ENCODE measurements at places on chromosomes 6 and 20. TPM values are rescaled to one million over a fixed set of nuclear protein-coding genes. Genes with fewer than 3 reads are reported as not detected.

The HACE1 gene
- total RNA-seq = 11.7 TPM

The COL11A2 gene
- 1.4 TPM for total RNA-seq

The LST1 gene
- 12.5 TPM for total RNA-seq

DNA sequence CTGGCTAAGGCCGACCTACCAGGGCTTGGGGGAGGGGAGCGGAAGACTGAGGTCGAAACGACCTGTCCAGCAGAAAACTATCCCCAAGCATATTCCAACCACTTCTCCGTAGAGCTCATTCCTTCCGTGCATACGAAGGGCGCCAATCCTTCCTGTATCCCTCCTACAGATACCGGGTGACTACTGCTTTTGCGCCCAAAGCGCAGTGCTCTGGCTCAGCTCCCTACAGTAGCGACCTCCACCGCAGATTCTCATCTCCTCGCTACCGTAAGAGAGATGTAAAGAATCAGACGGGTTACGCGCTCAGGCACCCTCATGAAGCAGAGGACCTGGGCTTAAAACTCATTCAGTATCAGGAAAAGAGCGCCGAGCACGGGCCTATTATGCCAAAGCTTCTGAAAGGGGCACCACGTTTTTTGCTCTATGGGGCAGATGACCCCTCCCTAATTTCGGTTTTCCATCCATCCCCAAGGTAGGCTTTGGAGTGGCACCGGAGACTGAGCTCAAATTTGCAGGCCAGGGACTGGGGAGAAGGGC lies 563 bp upstream of the NNAT start:
- no peak for DNase-seq

- DNase-seq = no peak
These were observed 25.0 kb downstream of the CYB5R4 start for GRCh38 chr6:83884523-83884922.

The ERVFRD-1 gene
- total RNA-seq = not detected

DNA sequence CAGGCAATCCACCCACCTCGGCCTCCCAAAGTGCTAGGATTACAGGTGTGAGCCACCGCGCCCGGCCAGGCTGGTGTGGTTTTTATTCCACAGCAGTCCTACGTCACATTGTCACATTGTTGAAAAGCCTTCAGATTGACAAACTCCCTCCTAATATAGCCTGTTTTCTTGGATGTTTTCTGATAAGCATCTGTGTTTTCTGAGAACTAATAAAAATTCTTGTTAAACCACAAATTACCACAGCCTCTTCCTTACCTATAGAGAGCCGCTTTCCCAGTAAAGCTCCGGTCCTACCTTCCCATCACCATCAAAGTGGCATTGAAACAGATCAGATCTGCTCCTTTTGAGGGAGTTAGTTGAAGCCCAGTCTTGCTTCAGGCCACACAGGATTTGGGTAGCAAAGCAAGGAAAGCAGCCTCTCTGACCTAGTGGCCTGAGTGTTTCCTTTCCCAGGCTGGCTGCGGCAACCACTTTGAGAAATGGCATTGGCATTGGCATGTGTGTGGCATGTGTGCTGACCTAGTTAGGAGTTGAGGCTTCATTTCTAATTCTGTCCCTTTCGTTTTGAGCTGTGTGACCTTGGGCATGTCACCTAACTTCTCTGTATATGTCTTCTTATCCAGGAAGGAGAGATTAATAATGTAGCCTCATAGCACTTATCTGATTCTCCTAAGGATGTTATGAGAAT lies 1.7 kb upstream of the PKIG start:
- DNase-seq = no peak

DNA sequence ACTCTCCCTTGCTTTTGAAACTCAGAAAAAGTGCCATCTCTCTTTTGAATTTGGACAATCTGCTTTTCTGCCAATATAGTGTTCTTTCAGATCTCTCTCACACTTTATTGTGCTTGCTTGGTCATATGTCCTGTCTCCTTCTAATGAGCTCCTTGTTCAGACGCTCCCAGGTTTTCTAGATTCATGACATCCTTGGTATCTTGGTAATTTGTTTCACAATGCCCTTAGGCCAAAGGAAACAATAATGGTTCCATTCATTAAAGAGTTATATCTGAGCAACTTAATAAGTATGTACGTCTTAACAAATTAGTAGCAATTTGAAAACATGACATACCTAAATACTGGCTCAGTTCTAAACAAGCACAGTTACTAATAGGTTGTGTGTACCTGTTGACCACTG lies 293.4 kb upstream of the SPTLC3 start:
- no peak for DNase-seq

DNA sequence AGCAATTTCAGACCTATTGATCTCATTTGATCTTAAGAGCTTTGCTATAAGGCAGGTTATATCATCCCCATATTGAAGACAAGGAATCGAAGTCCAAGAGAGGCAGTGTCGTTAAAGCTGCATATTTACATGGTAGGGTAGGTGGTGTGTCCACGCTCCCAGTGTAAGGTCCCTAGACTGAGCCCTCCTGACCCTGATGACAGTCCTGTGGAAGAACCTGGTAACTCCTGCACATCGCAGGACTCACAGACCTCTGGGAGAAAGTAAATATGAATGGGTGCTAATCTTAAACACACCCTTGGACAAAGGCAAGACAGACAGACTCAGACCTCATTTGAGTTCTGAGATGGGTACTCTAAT lies 602 bp upstream of the HLA-DPB1 start:
- DNase-seq = no peak

The MUC21 gene
- total RNA-seq = not detected

DNA sequence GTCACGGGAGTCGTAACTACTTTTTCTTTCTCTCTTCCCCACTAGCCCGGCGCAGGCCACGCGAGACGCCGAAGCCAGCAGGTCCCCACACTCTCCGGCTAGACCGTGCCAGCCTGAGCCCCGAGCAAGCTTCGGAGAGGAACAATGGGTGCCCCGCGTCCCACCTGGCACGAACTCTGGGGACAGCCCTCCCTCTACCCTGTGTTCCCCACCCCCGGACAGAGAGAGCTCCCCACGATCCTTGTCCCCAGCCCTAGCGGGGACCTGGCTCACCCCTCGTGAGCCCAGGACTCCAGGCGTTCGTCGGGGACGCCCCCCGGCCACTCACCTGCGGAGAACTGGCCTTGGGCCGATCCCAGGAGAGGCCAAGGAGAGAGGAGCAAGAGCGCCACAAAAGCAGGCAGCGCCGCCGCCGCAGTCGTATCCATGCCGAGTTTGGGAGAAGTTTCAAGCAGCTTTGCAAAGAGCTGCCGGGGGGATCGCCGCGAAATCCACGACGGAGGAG lies 416 bp downstream of the PTPRK start:
- DNase-seq = peak; percentile 54

DNA sequence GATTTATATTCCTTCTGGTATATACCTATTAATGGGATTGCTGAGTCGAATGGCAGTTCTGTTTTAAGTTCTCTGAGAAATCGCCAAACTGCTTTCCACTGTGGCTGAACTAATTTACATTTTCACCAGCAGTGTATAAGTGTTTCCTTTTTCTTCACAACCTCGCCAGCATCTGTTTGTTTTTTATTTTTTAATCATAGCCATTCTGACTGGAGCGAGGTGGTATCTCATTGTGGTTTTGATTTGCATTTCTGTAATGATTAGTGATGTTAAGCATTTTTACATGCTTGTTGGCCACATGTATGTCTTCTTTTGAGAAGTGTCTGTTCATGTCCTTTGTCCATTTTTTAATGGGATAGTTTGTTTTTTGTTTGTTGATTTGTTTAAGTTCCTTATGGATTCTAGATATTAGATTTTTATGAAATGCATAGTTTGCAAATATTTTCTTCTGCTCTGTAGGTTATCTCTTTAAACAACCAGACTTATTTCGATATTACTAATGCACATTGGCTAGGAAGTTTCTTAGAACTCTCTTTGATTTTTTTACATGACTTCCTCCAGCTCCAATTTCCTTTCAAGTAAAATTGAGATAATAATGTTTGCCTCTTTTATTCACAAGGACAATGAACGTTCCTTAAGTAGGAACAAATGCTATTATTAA lies 12.2 kb upstream of the VNN1 start:
- DNase-seq = no peak

DNA sequence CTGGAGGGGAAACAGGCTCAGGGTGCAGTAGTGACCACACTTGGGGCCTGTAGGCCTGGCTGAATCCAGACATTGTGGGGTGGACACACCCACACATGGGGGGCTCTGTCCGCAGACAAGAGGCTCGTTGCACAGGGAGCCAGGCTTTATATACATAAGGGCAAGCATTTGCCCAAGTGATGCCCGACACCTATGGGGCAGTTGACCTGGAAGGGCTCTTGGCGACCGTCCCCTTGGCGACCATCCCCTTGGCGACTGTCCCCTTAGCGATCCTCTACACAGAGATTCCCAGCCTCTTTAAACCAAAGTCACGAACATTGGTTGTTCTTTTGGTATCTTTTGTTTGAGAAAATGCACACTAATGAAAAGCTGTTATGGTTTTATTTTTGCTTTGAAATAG lies 2.7 kb downstream of the TOX2 start:
- no peak for DNase-seq

The VWA7 gene
- total RNA-seq = 0.89 TPM

GRCh38 chr6:109347779-109348178 lies 34.5 kb downstream of the CD164 start:
- DNase-seq = no peak

The MTFR2 gene
- total RNA-seq = 22.1 TPM

DNA sequence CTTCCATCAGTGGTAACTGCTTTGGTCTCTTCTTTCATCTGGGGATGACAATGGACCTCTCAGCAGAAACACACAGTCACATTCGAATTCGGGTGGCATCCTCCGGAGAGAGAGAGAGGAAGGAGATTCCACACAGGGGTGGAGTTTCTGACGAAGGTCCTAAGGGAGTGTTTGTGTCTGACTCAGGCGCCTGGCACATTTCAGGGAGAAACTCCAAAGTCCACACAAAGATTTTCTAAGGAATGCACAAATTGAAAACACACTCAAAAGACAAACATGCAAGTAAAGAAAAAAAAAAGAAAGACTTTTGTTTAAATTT lies 6.1 kb downstream of the EDN1 start:
- no peak for DNase-seq

DNA sequence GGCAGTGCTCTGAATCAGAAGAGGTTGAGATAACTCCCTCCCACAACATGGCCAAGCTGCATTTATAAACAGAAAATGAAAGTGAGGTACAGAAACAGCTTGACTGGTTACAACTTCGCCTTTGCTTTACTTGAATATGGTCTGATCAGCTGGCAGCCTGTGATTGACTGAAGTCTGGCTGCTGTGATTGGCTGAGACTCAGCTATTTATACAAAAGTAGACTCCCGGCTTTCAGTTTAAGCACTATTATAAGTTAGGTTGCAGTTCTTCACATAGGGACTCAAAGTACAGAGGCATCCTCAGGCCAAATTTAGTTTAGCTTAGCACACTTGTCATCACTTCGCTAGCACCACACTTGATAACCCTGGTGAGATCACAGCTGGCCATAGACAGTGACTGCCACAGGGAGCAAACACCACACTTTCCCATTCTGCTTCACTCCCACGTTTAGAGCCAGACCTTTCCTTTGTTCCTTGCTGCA lies 362.6 kb downstream of the EPM2A start:
- no peak for DNase-seq

DNA sequence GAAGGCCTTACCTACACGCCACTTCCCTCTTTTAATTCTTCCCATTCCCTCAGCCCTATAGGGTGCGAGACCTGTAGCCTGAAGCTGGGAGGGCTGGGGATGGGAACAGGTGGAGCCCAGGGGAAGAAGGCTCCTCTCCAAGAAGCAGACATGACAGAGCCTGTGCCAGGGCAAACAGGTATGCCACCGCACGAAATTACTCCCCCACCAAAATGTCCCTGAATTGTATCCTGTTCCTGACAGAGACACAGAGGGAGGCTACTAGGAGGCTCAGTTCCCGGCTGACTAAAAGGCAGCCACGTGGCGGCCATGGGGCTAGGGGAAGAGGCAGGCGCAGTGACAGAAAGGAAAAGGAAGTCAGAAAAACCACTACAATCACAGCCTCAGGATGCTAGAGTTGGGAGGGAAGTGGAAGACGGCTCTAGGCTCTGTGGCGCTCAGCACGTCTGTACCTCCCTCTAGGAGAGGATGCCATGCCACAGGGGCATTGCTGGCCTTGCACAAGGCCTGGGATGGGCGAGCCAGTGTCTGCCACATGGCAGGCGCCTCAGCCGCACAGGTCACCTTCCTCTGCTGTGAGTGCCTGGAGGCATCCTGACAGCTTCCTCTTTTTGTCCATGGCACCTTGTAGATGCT lies 27.7 kb downstream of the TFEB start:
- DNase-seq = peak; percentile 70

The NOX3 gene
- not detected for total RNA-seq

The ENPP4 gene
- 8.0 TPM for total RNA-seq

The C20orf141 gene
- not detected for total RNA-seq

GRCh38 chr6:111477481-111477938 lies 5.5 kb downstream of the REV3L start:
- DNase-seq = no peak

The RSPO3 gene
- not detected for total RNA-seq

DNA sequence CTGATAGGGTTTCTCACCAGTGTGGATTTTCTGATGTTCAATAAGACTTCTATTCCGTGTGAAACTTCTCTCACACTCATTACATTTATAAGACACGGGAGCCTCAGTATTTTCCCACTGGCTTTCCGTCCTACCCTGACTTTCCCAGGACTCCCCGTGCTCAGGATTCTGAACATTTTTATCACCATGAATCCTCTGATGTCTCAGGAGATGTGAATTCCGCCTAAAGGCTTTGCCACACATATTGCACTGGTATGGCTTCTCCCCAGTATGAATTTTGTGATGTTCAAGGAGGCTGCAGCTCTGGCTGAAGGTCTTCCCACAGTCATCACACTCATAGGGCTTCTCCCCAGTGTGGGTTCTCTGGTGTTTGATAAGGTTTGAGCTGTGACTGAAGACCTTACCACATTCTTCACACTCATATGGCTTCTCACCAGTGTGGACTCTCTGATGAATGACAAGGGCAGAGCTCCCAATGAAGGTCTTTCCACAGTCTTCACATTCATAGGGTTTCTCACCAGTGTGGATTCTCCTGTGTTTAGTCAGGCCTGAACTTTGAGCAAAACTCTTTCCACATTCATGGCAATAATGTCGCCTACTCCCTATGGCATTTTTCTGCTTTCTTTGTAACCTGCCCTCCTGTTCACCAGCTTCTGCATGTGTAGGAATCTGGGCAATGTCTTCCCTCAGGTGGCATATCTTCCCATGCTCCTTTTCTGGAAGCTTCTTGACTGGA lies 6.7 kb downstream of the ZKSCAN4 start:
- no peak for DNase-seq

DNA sequence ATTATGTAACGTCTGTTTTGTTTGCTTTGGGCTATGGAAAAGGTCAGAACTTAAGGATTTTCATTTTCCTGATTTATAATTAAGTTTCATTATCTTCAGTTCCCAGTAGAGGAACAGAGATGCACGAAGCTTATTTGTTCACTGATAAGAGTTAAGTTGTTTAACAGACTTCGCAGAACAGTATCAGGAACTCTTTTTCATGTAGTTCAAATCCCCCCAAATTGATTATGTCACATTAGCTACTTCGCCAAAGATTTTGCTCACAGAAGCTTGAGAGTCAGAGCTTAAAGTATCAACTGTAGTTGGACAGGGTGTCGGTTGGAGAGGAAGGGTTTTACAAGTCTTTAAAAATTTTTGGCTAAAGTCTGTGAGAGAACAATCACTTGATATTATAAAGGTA lies 43.4 kb downstream of the ZHX3 start:
- DNase-seq = no peak

- no peak for DNase-seq
These were observed 8.7 kb downstream of the CHD6 start for GRCh38 chr20:41609474-41609873.
